ENCODE measurements at places on chromosomes 11 and 22.
A peak's percentile ranks its signal among the peaks of the same experiment; 100 is the strongest.

DNA sequence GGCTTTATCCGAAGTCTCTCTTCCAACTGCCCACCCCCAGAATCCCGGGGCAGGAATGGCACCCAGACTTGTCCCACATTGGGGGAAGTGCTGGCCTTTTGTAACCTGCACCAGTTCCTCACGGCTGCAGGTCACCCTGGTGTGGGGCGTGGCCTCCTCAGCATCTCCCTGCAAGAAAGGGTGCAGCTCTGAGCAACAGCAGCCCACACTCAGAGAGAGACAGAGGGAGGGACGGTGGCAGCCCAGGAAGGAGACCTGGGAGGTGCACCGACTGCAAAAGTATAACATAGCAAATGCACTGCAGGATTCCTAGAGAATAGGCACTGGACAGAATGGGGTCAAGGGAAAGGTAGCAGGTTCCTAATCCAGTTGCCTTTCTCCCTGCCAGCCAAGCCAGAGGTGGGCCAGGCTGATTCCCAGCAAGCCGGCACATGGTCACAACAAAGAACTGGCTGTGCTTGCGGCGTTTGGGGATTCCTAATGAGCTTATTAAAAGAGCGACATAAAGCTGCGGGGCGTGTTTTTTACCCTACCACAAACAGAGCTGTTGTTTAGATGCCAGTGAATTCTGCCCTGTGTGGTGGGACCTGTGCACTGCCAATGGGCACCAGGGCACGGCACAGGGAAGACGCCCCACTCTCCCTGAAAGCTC lies 18.2 kb upstream of the IGSF9B start:
- no peak for DNase-seq

- no peak for DNase-seq
These were observed 175.0 kb downstream of the INSC start for GRCh38 chr11:15289723-15290122.

GRCh38 chr11:134642206-134642605 lies 230.2 kb upstream of the B3GAT1 start:
- no peak for DNase-seq

GRCh38 chr22:25753252-25753651 lies 11.3 kb downstream of the MYO18B start:
- DNase-seq, result no peak

GRCh38 chr11:40104941-40105550 lies 1354.4 kb downstream of the LRRC4C start:
- no peak for DNase-seq

DNA sequence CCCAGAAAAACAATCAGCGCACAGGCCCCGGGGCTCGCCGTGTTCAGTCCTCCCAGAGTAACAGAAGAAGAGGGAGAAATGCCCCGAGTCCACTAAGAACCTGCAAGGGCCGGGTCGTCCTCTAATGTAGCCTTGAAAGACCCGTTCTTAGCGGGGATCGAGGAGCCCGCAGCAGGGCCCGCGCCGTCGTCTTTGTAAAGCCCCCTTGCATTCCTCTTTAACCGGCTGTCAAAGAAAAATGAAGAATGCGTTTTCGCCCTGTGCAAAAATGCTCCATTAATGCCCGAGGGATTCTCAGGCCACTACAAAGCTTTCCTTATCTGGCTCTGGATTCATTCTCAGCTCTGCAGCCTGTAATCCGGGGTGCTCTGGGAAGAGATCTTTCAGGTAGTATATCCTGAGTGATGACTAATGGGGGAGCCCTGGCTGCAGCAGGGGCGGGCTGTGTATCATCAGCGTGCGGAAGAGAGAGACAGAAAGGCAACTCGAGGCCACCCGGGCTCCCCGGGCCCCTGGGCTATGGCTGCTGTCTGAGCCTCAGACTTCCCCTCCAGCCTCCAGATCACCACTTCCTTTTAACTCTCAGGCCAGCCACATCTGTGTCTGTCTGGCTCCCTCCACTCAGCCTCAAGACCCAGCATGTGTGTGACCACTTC lies 78.2 kb downstream of the FBLN1 start:
- DNase-seq, result no peak

DNA sequence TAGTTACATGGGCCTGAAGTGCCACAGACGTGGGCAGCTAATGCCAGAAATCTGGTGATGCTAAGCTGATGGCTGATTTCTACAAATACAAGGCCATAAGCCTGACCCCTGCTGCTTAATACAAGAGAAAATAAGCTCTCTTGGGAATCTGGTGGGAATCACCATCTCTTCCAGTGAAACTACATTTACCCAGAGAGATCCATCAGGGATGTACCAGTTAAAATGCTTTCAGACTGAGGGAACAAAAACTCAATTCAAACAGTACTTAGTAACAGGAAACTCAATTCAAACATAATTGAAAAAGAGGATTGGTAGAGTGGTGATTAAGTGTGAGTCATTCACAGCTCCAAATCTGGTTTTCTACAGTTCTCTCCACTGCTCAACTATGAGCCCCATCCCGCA lies 1.7 kb upstream of the CAVIN3 start:
- no peak for DNase-seq

- DNase-seq, result no peak
These were observed 18.5 kb downstream of the COMMD9 start for GRCh38 chr11:36270701-36271100.

- DNase-seq, result no peak
These were observed 43.5 kb upstream of the CYP2D6 start for GRCh38 chr22:42174062-42174461.

- DNase-seq, result no peak
These were observed 94.5 kb downstream of the TRIM29 start for GRCh38 chr11:120043328-120043945.

DNA sequence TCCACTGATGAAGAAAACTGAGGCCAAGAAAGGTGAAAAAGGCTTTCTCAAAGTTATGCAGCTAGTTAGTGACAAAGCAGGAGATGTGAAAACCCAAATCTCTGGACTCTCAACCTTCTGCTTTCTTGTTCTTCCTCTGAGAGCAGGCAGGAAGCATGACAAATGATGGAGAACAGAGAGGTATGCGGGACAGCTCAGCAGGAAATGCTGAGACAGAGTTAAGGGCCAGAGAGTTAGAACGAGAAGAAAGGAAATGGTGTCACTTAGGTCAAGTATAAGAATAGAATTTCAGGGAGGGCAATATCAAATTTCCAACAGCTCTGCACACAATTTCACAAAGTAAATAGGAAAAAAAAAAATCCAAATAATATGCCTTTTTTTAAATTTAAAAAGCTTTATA lies 67.6 kb upstream of the ARHGAP42 start:
- DNase-seq, result no peak

- no peak for DNase-seq
These were observed 2.6 kb upstream of the RTL6 start for GRCh38 chr22:44500599-44500998.

DNA sequence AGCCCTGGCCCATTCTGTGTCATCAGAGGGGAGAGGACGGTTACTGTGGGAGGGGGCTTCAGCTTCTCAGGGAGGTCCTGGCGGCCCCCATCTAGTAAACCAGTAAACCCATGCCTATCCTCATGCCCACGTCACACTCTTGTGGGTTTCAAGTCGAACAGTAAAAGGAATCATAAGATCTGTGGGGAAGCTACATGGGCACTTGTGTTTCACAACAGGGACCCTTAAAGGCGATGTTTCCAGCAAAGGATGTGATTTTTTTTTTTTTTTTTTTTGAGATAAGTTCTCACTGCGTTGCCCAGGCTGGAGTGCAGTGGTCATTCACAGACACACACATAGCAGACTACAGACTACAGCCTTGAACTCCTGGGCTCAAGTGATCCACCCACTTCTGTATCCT lies 9.2 kb upstream of the PARVG start:
- DNase-seq, result no peak

GRCh38 chr11:1168256-1168655 lies 10.5 kb downstream of the MUC5AC start:
- DNase-seq, result no peak

- peak; percentile 57 for DNase-seq
These were observed 504 bp upstream of the ZNF215 start for GRCh38 chr11:6925636-6926207.

DNA sequence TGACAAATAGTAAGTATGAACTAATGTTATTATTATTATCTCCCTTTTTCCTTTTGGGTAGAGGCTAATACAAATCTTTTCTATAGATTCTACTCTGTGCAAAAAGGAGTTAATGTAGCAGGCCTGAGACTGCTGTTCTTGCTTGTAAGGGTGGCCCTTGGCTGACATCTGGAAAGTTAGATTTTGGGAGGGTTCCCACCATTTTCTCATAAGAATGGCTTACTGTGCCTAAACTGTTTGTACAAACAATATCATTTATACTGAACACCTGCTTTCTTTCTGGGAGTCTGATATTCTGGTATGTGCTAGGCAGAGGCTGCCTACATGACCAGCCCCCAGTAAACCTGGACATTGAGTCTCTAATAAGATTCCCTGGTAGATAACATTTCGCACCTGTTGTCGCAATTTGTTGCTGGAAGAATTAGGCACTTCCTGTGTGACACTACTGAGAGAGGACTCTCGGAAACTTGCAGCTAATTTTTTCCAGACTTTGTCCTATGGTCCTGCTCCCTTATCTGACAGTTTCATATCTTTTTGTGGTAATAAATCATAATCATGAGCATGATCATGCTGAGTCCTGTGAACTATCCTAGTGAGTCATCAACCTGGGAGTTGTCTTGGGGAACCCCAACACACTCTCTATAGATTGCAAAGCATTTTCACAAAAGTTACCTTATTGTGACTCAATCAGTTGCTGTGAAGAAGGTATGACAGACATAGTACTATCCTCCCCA lies 257.7 kb upstream of the CCDC90B start:
- DNase-seq, result no peak

DNA sequence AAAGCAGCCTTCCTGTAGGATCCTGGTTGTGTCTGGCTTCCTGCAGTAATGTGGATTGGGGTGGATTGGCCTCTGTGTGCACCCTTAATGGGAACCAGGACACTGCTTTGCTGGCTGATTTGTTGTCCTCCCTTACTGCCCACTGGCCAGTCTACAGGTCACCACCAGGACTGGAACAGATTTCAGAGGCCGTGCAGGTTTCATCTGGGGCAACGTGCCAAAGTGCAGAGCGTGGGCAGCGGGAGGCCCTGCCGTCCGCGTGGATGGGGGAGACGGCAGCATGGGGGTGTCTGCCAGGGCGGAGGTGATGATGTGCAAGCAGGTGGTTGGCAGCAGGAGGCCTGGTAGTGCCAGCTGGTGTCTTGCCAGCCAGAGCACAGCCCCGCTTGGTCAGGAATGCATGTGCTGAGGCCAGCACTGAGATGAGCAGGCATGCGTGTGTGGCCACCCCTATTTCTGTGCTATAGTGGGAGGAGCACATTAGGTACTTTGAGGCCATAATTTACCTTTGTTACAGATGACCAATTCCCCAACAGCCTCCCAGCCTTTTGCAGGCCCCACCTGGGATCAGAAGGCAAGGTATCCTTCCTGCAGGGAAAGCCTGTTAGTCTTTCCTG lies 24.3 kb downstream of the BCR start:
- DNase-seq, result no peak

GRCh38 chr11:127738771-127739286 lies 738.3 kb upstream of the KIRREL3 start:
- DNase-seq, result no peak

GRCh38 chr11:70769521-70769920 lies 371.2 kb downstream of the CTTN start:
- no peak for DNase-seq

- no peak for DNase-seq
These were observed 77.2 kb upstream of the CD44 start for GRCh38 chr11:35061516-35062440.

DNA sequence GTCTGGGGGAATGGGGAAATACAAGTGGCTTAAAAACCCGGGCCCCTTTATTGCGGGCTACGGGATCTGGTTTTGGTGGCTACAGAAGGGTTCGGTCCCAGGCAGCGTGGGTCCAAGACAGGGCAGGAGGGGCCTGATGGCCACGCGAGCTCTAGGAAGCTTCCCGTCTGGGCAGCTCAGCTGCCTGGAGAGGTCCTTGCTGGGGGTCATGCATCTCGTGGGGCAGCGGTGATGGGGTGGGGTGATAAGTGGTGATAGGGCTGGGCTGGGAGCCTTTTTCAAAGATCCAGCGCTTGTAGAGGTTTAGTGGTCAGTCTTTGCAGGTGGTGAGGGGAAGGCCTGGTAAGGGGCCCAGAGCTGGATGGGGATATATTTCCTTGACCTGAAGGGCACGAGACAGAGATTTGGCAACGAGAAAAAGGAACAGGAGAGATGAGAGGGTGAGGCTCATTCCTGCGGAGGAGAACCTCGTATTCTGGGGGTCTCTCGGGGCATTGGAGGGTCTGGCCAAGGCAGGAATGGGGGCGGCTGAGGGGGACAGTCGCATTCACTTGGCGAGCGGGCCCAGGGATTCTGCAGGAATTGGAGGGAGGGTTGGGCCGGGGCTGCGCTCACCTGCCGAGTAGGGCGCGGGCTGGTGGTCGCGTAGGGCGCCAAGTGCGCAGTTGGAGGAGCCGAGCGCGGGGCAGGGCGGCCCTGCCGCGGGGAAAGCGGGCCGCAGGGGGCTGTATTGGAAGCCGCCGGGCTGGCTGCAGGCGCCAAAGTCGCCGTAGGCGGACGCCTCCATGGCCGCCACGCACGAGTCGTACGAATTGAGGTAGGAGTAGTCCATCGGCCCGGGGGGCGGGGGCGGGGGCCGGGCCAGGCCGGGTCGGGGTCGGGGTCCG lies 560 bp downstream of the PHOX2A start:
- DNase-seq, result no peak

- DNase-seq, result no peak
These were observed 87.8 kb downstream of the FBXO7 start for GRCh38 chr22:32562401-32562800.

- no peak for DNase-seq
These were observed 25.1 kb upstream of the SMIM38 start for GRCh38 chr11:69130654-69131053.

DNA sequence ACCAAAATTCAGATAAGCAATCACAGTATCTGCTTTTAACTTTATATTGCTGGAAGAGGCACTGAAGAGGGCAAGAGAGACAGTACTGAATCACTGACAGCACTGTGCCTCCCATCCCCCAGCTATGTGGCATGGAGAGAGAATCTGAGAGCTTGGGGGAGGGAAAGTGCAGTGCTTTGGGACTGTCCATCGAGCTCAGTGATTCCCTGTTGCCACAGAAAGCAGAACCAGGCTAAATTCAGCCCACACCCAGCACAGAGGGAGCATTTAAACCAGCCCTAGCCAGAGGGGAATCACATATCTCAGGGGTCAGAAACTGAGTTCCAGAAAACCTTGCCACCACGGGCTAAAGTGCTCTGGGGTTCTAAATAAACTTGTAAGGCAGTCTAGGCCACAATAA lies 44.3 kb downstream of the KCNQ1 start:
- no peak for DNase-seq

- DNase-seq, result no peak
These were observed 200.6 kb downstream of the NAV2 start for GRCh38 chr11:19912958-19913892.
